SW480 (cell line): ENCODE measurements at places on chromosomes 6 and 20.

GRCh38 chr20:62487118-62487517 is 11.3 kb upstream of the GATA5 start:
- DNase-seq: no peak

- no peak for DNase-seq
These were observed 58.7 kb downstream of the KIF13A start for GRCh38 chr6:17928514-17929430.

DNA sequence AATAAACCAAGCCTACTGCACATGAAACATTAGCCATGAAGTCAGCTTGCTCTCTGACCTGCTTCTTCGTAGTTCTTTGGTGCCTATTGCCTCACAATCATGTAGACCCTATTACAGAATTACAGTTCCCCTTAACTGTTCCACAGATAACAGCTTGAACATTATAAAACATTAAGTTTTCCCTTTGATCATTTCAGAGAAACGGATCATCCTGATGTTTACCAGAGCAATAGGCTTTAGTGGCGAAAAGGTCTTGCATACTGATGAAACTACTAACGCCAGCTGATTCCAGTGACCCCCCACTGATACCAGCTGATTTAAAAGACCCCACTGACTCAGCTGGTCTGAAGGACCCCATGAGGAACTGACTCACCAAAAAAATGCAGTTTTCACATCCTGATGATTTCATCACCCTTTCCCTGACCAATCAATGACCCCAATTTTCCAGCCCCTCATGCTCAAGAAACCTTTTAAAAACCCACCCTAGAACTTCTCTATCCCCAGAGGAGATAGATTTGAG is 39.4 kb upstream of the MLIP start:
- no peak for DNase-seq

DNA sequence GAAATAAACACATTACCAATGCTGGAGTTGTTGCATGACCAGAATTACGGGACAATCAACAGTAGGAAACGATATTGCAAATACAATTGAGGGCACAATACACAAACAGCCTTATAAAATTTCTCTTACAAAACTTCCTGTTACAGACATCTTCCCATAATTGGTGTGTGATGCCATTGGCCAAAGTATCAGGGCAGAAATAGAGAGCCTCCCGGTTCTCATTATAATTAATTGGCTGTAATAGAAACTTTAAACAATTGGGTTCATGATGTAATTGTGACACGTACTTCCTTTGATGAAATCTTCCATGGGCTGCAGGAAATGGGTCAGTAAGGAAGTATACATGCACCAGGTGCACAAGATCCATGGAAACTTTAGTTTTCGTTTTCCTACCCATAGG is 40.3 kb upstream of the RALGAPA2 start:
- no peak for DNase-seq
